ENCODE measurements at places on chromosomes 6 and 20.

DNA sequence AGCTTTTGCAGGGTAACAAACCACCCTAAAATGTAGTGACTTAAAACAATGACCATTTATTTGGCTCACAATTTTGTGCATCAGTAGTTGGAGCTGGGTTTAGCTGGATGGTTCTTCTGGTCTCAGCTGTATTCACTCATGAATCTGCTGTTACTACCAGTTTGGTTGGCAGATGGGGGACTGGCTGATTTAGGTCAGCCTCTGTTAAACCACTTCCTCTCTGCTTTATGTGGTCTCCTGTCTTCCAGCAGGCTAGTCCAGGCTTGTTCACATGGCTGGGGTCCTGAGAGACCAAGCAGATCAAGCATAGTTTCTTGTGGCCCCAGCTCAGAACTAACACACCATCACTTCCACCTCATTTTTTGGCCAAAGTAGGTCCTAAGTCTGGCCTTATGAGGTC lies 67.2 kb upstream of the LAMP5 start:
- no peak for DNase-seq

DNA sequence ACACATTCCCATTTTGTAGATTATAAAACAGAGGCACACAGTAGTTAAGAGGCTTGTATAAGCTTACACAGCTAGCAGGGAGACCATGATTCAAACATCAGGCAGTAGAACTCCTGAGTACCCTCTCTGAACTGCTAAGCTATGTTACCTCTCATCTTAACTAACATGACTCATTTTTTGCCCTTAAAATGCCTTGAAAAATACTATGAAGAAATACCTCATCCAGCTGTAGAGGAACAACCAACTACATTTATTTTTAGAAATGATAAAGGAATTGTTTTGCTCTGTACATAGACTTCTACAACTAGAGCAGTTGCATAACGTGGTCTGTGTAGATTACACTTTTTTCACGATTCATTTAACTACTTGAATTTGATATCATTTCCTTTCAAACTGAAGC lies 102.1 kb downstream of the FLRT3 start:
- no peak for DNase-seq

DNA sequence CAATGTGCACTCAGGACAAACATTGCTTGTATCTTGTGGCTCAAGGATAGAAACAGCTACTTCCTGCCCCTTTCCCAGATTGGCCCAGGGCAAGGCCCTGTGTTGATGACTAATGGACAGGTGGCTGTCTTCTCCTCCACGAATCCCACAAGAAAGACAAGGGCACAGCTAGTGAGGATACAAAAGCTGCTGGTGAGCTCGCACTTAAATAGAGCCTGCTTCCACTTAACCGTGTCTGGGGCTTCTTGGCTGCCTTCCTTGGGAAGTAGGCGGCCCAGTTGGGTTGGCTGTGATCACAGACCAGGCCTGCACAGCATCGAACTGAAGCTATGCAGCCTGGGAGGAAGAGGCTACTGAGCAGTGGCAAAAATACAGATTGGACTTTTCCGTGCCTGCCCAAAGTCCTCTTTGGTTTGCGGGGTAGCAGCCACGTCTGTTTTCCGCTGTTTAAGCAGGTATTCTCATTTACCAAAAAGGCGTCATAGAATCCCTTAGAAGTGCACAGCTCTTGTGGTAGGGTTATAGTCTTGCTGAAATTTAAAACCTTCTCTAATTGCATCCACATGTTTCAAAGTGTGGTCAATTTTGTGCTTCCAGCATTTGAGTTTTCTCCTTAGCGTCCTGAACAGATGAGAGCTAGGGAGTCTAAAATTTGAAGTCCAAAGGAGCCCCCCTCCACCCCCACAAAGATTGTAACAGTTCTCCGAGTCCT lies 23.0 kb upstream of the NAA20 start:
- DNase-seq = no peak

DNA sequence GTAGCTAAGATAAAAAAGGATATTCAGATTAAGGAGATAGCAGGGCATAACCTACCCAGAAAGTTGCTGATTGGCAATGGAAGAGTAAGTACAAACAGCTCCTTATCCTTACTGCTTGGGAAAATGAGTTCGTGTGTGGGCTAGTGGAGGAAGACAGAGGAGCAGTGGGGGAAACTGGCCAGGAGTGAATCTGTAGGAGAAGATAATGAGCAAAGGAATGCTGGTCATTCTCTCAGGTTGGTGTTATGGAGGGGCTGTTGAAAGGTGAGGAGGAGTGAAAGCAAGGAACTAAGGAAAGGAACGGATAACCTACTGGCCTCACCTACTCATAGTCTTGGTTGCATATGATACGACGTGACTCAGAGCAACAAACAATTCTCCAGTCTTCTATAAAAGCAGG lies 7.3 kb upstream of the GJB7 start:
- no peak for DNase-seq
